ENCODE measurements at places on chromosomes 2 and 18.

- no peak for DNase-seq
Measured at GRCh38 chr2:111688482-111688881, 195.5 kb downstream of the ANAPC1 start.

- no peak for DNase-seq
Measured at GRCh38 chr18:35603528-35603927, 22.0 kb downstream of the GALNT1 start.

GRCh38 chr2:70691497-70692140 lies 76.4 kb downstream of the ADD2 start:
- DNase-seq: no peak

- DNase-seq: no peak
Measured at GRCh38 chr2:644871-645270, 32.3 kb downstream of the TMEM18 start.

GRCh38 chr2:82879803-82880202 lies 1579.3 kb downstream of the SUCLG1 start:
- DNase-seq: no peak

GRCh38 chr2:9983401-9984216 lies 32.1 kb downstream of the GRHL1 start:
- DNase-seq: no peak

GRCh38 chr2:188414411-188414810 lies 122.7 kb downstream of the GULP1 start:
- no peak for DNase-seq

DNA sequence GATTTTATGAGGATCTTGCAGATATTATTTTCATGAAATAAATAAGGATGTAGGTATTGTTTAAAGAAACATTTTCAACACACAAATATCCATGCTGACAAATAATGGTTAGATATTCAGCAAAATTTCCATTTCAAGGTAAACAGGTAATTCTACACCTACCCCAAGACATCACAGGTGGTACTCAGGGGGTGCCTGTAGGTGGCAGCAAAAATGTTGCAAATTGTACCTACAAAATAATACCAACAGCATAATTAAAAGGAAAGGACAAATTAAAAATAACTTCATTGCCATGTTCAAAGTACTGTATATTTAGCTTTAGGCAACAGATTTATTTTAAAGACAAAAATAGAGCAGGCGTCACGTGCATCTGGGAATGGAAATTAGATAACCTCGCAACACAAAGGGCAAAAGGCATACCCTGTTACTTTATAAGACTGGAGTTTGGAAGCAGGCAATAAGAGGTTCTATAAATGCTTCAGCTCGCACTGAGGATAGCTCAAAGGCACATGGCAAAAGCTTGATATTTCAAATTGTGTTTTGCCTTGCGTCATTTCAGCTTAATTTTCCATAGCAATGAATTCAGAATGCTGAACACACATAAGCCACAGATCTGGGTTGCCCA lies 630.5 kb downstream of the TDRD15 start:
- no peak for DNase-seq

GRCh38 chr2:130727286-130727924 lies 1.5 kb upstream of the GPR148 start:
- DNase-seq: peak; percentile 81

- DNase-seq: no peak
Measured at GRCh38 chr2:18740474-18740881, 151.1 kb upstream of the NT5C1B start.

- DNase-seq: no peak
Measured at GRCh38 chr18:37403100-37403781, 162.4 kb downstream of the CELF4 start.

- DNase-seq: no peak
Measured at GRCh38 chr2:181367906-181368435, 89.2 kb upstream of the ITGA4 start.

DNA sequence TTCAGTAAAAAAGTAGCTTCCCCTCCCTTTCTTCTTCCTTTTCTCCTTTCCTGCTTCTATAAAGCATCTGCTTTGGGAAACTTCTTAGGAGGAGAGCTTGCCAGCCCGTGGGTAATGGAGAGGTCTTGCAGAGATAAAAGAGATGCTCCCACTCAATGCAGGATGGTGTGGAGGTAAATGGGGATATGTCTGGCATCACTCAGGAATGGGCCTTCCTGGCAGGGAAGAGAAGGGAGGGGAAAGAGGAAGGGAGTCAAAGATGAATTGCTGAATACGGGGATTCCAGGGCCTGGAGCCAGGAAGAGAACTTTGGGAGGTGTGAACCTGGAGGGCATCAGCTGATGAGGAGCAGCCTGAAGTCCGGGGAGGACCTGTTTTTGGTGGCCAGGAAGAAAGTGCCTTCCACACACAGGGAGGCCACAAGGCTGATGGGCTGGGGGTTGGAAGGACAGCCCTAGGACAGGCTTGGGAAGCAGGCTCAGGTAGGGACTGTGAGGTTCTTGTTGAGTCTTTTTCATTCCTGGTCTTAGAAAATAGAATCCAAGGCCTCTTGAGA lies 25.2 kb downstream of the IL1B start:
- DNase-seq: no peak

- no peak for DNase-seq
Measured at GRCh38 chr2:51350100-51350499, 318.2 kb upstream of the NRXN1 start.

GRCh38 chr18:60209042-60209441 lies 163.5 kb downstream of the MC4R start:
- DNase-seq: no peak

DNA sequence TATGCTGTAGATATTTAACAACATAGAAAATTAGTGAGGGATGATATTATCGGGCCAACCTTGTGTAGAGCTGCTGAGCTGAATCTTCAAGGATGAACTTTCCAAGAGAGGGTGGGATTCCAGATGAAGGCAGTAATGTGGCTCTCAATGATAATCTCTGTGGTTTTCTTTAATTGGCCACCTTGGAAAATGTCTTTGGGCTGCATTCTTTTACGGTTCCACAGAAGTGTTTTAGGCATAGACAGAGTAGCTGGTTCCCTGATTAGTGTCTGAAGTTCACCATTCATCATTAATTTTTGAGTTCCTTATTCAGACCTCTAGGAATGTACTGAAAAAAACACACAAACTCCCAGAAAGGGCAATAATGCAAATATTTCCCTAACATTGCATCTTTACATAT lies 1566.9 kb upstream of the PIK3C3 start:
- DNase-seq: no peak

- no peak for DNase-seq
Measured at GRCh38 chr2:95353613-95354468, 48.7 kb upstream of the FAHD2A start.

- DNase-seq: no peak
Measured at GRCh38 chr18:45221363-45221762, 393.9 kb upstream of the SLC14A2 start.

DNA sequence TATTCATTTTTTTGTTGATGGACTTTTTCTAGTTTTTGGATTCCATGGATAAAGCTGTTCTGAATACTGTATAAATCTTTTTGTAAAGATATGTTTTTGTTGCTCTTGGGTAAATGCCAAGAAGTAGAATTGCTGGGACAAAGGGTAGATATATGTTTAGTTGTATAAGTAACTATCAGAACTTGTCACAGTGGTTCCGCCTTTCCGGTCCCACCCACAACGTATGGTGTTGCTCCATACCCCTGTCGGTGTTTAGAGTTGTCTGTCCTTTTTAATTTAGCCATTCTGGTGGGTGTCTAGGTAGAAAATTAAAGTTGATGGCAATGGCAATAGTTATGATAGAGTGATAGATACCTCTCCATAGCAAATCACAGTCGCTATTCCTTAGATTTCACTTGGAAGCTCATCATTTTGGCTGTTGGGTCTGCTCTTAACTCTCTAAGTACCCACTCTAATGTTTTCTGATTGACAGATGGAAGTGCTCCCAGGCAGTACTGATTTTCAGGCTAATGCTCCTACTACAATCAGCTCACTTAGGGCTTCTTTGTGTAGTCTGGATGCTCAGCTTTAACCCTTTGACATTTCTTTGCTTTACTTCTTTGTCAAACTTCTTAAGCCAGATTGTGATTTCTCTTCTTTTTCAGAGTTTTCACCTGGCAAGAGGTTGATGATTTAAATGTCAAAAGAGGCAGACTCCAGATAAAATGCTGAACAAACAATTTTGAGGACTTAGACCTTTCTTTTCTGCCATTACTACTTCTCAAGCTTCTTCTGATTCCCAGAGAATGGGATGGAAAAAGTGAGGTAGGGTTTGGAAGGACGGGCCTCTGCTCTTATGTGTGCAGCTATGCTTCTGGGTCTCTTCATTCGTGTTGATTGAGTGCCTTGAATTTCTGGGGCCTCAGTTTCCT lies 156.4 kb downstream of the AQP4 start:
- DNase-seq: no peak

DNA sequence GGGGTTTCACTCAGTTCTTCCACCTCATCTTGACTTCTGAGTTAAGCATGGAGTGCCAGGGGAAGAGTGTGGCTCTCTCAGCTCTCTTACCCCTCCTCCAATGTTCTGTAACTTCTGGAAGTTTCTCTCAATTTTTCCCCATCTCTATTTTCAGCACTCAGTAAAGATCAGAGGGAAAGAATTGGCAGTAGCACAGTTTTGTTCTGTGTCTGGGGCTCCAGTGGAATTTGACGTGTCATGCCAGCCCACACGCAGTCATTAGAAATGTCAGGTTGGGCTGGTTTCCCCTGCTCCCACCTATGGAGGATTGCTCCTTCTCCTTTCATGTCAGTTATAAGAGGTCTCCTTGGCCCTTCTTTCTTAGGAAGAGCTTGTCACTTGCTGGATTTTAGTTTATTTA lies 104.6 kb upstream of the COL3A1 start:
- no peak for DNase-seq

DNA sequence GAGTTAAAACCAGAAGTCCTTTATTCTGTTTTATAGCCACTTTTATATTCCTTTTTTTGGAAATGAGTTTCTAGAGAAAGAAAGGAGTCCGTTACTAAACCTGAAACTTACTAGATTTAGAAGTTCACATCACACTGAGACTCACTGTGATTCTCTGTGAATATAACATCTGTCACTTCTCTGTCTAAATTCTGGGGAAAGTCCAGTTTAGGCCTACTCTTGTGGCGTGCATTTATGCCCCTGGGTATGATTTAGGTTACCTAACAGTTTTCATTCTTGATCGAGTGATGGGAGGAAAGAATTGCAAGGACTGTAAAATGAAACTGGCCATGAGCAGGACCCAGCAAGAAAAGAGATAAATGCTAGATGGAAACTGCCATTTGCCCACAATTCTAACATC lies 449.6 kb downstream of the SPAG16 start:
- DNase-seq: no peak

DNA sequence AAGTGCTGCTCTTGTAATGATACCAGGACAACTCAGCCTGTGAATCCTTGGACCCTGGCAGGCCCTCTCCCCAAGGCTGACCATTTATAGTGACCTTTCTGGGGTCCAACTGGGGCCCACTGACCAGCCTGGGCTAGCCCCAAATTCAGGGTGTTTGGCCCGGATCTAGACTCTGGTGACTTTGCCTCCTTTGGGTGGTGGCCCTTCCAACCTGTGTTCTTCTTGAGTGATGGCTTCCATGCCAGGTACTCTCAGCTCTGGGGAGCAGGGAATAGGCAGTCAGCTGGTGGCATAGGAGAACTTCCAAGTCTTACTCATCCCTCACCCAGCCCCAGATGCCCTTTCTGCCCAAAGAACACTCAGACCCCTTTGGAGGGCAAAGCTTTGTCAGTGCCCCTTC lies 10.3 kb downstream of the MYO7B start:
- no peak for DNase-seq

DNA sequence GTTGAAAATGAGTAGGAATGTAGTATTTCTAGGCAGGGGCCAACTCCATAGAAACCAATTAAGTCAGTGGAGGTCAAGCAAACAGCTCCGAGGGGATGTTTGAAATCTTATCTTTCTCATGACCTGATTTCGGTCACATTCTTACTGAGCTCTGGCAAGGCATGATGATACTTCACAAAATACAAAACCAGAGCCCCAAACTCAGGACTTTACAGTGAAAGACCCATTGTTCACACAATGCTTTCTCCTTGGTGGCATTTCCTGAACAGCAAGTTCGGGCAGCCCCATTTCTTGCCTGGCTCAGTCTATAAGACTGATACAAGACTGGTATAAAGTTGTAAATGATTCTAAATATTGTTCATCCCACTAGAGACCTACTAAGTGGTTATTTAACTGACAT lies 53.3 kb downstream of the LAMA1 start:
- no peak for DNase-seq

DNA sequence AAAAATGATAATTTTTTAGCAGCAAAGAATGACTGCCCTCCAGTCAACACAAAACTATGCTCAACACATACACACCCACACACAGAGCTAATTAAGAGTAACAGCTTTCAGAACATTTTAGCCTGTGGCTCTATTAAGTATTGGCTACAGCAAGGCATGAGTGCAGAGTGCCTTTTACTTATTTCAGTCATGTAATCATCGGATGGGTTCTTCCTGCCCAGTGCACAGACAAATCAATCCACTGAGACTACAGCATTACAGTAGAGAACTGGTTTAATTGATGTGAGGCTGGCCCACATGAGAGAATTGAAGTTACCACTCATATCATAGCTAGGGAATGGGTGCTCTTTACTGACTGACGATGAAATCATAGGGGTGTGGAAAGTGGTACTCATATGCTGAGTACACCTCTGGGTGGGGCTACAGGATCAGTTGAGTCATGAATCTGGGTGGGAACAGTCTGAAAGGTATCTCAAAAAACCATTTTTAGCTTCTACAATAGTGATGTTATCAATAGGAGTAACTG lies 241.0 kb downstream of the FSIP2 start:
- DNase-seq: no peak

GRCh38 chr2:85893428-85894258 lies 4.9 kb upstream of the ST3GAL5 start:
- no peak for DNase-seq

- no peak for DNase-seq
Measured at GRCh38 chr18:61898640-61899101, 5.9 kb upstream of the RNF152 start.

- no peak for DNase-seq
Measured at GRCh38 chr2:96685577-96686459, 43.3 kb downstream of the FER1L5 start.

DNA sequence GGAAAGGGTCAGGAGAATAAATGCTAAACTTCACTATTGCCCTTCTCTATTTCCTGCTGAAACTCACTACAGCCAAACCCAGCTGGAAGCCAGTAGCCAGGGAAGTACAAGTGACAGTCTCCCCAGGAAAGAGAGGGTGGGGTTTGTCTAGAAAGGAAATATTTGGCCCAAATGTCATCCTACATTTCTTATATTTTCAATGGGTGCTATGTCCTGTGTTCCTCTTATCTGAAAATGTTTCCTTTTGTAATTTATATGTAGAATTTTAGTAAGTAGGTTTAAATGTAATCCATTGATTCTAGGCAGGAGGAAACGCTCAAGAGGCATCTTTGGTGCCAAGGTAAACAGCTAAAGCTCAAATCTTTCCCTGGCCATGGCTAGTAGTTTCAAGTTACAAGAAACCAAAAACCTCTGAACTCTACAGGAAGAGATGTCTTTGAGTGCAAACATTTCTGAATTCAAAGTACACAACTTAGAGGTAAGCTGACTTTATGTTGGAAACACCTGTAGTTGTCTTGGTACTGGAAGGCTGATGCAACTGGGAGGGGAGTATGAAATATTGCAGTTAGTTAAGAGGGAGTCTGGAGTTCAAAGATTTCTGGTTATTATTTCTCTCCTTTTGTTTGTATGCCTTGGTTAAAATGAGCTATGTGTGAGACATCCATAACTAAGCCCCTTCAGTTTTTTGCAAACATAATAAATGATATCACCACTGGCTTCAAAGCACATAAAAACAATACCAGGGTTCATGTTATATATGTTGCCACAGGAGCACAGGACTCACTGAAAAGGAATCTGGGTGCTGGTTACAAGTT lies 356.1 kb upstream of the ZC3H15 start:
- no peak for DNase-seq

Measured in activated CD8-positive, alpha-beta memory T cell treated with anti-CD3 and anti-CD28 coated beads, Interleukin-2, amount 50 U/mL, for 4 hours (primary cell).